Suprapubic skin (tissue), 4 donors: ENCODE measurements at places on chromosomes 12 and 14. TPM values are rescaled to one million over a fixed set of nuclear protein-coding genes. Genes with fewer than 3 reads are reported as not detected.
A peak's percentile ranks its signal among the peaks of the same experiment; 100 is the strongest.

CLEC1A gene
- 0.42 TPM for total RNA-seq

GRCh38 chr14:89915114-89915878, 39.2 kb downstream of the EFCAB11 start:
- no peak for DNase-seq

TAS2R8 gene
- total RNA-seq, result not detected

DNA sequence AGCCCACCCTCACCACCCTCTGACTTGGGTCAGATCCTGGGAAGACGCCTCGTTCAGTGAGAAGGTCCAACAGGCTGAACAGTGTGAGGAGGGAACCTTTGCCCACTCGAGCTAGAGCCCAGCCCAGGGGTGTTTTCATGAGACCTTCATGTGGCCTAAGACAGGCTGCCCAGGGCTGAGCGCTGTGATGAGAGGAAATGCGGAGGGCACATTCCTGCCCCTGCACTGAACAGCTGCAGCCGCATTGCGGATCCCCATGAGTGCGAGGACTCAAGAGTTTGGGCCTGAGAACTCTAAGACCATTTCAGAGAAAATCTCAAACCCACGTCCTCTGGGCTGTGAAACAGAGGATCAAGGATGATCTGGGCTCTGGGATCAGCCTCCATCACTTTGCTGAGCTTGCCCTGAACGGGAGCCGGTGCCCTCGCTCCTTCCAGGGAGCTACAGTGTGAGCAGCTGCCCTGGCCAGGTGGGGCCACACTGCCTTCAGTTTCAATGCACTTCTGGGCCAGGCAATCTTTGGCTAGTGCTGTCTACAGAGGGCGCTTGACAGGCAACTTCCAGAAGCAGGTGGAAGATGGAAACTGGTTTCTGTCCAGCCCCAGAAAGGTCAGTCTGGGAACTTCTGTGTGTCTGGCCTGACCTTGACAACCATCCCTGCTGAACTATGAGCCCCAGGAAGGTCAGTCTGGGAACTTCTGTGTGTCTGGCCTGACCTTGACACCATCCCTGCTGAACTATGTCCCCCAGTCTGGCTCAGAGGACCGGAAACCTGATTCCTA, 43.5 kb upstream of the P2RX7 start:
- no peak for DNase-seq

DNA sequence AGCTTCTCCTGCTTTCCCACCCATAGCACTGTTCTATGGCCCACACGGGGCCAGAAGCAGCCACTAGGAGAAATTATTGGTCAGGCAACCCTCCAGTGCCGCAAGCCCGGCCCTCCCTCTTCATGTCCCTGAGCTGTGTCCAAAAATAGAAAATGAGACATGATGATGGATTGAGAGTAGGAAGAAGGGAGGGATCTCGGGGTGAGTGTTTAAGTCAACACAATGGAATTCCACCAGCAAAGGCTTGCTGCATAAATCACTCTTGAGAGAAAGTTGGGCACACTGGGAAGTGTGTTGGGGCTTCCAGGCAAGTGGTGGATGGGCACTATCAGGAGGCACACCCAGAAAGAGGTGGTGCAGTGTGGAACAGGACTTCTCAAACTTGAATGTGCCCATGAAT, 94.2 kb downstream of the LLPH start:
- DNase-seq, result no peak

DNA sequence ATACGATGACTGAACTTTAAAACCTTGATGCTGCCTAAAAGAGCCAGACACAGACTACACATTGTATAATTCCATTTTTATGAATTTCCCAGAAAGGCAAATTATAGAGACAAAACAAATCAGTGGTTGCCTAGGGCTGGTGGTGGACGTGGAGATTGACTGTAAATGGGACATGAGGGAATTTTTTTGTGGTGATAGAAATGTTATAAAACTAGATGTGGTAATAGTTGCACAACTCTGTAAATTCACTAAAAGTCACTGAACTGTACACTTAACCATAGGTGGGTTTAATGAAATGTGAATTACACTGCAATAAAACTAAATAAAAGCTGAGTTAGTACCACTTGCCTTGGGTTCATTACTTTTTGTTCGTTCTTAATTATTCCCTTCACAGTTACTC, 72.1 kb downstream of the PLEKHA5 start:
- no peak for DNase-seq

GRCh38 chr14:51652168-51653078, 713 bp downstream of the FRMD6 start:
- DNase-seq, result no peak

HSPB8 gene
- total RNA-seq, result 28.1 TPM

DNA sequence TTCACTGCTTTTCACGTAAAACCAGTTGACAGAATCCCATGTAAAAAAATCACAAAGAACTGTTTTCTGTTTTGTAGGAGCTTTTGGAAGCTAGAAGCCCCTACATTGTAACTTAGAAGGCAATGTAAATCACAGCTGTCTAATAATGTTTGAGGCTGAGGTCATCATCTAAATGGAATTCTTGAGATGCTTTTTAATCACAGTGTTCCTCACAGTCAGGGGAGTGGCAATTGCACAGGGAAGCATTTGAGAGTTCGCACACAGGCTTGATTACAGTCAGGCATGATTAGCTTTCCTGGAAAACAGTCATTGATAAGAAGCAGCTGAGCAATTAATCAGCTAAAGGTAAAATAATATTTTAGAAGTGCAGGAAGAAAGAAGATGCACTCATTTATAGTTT, 2.9 kb downstream of the SLC17A8 start:
- no peak for DNase-seq

- DNase-seq, result no peak
Measured at GRCh38 chr14:64733899-64734298, 29.7 kb downstream of the PLEKHG3 start.

DNA sequence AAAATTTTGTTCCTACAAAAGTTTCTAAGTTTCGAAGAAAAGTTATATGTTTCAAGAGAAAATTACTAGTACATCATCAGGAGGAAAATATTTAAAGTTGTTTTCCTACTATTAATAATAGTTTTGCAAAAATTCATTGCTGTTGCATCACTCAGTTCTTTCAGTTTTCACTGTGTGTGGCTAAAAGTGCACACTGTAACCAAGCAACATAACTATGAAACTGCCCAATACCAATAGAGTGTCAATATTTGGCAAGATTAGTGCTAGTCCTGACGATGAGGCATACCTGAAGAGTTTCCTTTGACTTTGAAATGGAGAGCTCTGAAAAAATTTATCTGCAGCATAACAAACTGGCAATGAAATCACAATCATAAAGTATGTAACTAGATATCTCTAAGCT, 194.3 kb downstream of the CPNE8 start:
- no peak for DNase-seq

GRCh38 chr14:104281768-104282301, 143.4 kb downstream of the KIF26A start:
- no peak for DNase-seq

CABP1 gene
- not detected for total RNA-seq

CDK2 gene
- total RNA-seq, result 18.4 TPM

DNA sequence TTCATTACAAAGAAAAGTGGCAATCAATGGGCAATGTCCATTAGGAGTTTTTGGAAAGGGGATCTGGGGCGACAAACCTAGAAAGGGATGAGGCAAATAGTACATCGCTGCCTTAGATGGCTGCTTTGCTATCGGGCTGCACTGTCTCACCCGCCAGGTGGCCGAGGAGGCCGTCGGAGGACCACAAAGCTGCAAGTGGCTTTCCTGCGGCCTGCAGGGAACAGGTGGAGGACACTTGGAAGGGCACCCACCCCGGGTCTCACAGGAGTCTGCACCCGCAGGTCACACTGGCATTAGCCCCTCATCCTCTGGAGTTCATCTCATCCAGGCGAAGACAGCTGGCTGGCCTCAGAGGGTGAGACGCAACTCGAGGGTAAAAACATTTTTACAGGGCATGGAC, 1392.5 kb downstream of the AACS start:
- no peak for DNase-seq

SCN8A gene
- total RNA-seq, result 0.56 TPM

- no peak for DNase-seq
Measured at GRCh38 chr12:57720606-57721595, 17.6 kb downstream of the AGAP2 start.

DNA sequence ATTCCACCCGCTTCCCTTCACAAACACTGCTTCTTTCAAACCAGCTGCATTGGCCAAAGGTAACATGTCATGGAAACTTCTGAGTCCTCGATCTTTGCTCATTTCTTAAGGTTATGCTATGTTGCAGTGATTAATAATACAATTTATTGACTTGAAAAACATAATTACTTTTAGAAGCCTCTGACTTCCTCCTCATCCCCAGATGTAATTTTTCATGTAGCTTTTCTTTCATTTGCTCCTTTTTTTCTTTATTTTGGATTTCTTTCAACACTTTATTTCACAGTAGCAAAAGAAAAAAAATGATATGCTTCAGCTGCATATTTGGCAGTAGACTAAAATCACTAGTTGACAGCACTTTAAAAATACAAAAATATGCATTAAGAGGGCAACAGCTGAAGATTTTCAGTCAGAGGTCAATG, 116.2 kb downstream of the LRRIQ1 start:
- no peak for DNase-seq

- no peak for DNase-seq
Measured at GRCh38 chr14:77439861-77440260, 16.5 kb upstream of the NOXRED1 start.

INF2 gene
- 52.1 TPM for total RNA-seq

ADAM21 gene
- not detected for total RNA-seq

SLC10A1 gene
- not detected for total RNA-seq

GRCh38 chr12:47894068-47894467, 10.7 kb downstream of the VDR start:
- no peak for DNase-seq

NKX2-8 gene
- total RNA-seq, result not detected

- DNase-seq, result no peak
Measured at GRCh38 chr12:107778383-107779025, 4.0 kb downstream of the ASCL4 start.

CAPZA3 gene
- not detected for total RNA-seq

- peak; percentile 69 for DNase-seq
Measured at GRCh38 chr12:63955831-63956666, 111.5 kb downstream of the SRGAP1 start.

CCND2 gene
- 62.8 TPM for total RNA-seq

DLK1 gene
- total RNA-seq, result not detected

DNA sequence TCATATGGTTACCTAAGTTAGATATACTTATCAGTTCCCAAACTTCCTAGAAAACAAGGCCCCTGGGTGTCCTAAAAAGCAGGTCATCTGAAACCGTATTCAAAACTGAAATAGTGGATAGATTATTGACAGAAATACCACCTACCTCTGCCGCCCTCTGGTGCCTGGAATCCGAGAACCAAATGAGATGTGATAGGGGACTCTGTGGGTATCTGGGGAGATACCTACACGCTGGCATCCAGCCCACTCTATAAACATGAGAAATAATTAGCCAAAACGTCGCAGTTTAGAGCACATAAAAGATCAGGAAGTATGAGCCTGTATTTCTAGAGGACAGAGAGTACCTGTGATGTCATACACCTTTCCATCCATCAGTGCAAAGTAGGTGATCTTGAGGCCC, 4.4 kb downstream of the ORMDL2 start:
- peak; percentile 29 for DNase-seq

DNA sequence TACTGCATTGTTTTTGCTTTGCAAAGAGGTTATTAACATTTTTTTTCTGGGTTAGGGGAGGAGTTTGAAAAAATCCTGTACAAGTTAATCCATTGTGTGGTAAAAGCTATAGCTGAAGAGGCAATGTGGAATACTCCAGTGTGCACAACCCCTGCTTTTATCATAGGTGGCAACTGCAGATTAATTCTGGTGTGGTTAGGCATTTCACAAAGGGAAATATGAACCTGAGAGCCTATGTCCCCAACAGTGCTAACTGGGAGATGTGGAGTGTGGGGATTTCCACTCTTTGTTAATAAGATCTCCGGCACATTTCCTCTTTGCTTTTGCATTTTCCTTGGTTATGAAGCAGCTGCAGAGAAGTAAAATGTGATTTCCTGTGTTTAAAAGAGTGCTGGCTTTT, 33.6 kb downstream of the PRORP start:
- no peak for DNase-seq

DNA sequence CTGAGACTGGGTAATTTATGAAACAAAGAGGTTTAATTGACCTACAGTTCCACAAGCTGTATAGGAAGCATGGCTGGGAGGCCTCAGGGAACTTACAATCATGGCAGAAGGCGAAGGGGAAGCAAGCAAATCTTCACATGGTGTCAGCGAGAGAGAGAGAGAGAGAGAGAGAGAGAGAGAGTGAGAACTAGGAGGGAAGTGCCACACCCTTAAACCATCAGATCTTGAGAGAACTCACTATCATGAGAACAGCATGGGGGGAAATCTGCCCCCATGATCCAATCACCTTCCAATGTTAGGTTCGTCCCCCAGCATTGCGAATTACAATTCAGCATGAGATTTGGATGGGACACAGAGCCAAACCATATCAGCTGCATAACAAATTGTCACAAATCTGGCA, 96.7 kb downstream of the CHST11 start:
- no peak for DNase-seq

DNA sequence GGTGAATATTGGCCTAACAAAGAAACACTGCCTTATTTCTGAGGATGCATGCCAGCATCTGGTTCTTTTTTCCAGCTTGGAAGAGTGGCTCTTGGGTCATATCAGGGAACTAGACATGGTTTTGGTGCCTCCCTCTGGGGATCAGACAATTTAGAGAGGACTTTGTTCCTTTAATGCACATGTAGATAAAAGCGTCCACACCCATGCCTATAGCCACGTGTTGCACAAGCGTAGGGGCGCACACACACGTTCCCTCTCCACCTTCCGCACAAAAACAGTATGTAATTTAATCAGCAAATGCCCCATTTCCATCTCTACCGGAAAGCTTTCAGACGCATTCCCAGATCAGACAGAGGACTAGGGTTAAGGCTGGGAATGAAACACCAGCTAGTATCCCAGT, 61.7 kb upstream of the RIC8B start:
- DNase-seq, result no peak

DNA sequence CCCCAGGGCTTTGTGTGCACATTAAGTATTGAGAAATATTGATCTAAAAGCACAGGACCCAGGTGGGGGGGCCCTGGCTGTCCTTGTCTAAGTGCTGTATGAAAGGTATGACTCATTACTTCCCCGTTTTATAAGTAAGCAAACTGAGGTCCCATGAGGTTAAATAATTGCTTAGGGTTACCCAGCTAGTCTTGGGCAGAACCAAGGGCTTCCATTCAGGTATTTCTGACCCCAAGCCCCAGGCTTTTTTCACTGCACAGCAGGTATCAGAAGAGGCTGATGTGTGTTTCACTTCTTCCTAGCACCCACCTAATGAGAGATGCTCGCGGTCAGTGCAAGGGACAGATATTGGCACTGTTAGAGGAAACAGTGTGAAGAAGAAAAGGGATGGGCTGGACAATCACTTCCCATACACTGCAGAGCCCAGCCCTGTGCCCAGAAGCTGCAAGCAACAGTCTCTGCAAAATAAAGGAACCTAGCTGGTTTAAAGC, 4.7 kb upstream of the TC2N start:
- no peak for DNase-seq

CCDC85C gene
- total RNA-seq, result 53.2 TPM

SMOC1 gene
- total RNA-seq, result 0.72 TPM
